ENCODE measurements at places on chromosomes 11 and 22. TPM values are rescaled to one million over a fixed set of nuclear protein-coding genes. Genes with fewer than 3 reads are reported as not detected.

The SNX32 gene
- total RNA-seq: not detected

The SLC22A9 gene
- not detected for total RNA-seq

The AMOTL1 gene
- total RNA-seq: 10.8 TPM

The APOL4 gene
- not detected for total RNA-seq

The MUC6 gene
- total RNA-seq: not detected

The KIRREL3 gene
- total RNA-seq: 1.4 TPM

All from A172 (cell line).